Retina (tissue), 1 donor: ENCODE measurements at places on chromosomes 4 and X.

GRCh38 chrX:20693078-20693477, 426.4 kb upstream of the RPS6KA3 start:
- DNase-seq: no peak

GRCh38 chr4:182893047-182893446, 24.1 kb downstream of the DCTD start:
- DNase-seq: no peak

- no peak for DNase-seq
These were observed 1080.5 kb upstream of the TENM3 start for GRCh38 chr4:181162676-181163075.

DNA sequence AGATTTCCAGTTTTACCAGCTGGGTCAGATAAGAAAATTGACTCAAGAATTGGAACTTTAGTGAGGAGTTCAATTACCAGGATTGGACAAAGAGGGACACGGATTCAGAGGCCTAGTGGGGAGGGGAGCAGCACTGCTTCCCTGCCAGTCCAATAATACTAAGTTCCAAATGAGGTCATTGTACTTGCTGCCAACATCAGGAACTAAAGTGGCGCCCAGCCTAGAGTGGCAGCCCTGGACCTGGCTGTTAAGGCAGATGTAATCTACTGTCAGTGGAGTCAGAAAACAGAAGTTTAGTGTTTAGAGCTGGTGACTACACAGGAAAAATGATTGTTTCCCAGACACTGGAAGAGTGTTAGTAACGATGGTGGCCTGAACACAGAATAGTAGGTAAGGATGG, 42.7 kb upstream of the RAPGEF2 start:
- no peak for DNase-seq

DNA sequence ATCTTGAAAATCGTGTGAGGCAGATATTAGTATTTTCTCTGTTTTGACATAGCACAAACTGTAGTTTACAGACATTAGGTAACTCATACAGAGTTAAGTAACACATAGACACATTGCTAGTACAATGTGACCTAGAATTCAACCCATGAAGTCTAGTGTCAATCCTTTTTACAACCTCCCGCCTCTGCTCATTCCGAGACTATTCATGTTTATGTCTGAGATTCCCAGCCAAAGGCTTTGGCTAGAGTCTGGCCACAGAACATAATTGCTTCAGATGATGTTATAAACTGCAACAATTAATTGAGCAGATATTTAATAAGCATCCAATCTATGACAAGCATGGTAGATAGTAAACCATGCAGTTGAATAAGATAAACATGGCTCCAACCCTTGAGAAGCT, 841.0 kb downstream of the STIM2 start:
- DNase-seq: no peak
